ENCODE measurements at places on chromosomes 7 and 10.

- DNase-seq, result no peak
These were observed 203.7 kb downstream of the DIP2C start for GRCh38 chr10:485776-486175.

- no peak for DNase-seq
These were observed 24.0 kb upstream of the HELLS start for GRCh38 chr10:94521276-94522250.

- no peak for DNase-seq
These were observed 145.3 kb downstream of the HTR7 start for GRCh38 chr10:90712529-90712928.

GRCh38 chr7:139701908-139702307 is 75.9 kb downstream of the HIPK2 start:
- no peak for DNase-seq

DNA sequence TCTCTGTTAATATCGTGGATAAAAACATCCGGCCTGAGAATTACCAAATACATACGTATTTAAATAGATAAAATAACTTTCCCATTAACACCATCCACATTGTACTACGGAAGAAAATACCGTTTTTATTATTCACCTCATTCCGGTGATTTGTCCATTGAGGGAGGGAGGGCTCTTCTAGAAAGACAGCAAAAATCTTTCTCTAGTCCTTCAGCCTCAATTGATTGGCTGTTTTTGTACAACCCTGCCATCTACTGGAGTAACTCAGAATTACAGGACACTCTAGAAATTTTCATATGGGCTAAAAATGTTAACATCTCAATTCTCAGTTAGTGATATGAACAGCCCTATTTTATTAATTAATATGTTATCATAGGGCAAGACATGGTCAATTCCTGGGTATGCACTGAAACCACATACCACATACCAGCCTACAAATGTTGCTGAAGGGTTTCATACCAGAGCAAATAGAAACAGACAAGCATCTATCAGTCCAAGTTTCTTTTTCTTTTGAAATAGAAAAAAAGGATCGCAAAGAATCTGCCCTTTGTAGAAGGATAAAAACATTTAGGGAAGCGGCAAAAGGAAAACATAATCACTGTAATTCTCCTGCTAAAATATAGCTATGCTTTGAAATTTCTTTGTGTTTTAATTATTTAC is 55.8 kb upstream of the CDCA7L start:
- peak; percentile 57 for DNase-seq

DNA sequence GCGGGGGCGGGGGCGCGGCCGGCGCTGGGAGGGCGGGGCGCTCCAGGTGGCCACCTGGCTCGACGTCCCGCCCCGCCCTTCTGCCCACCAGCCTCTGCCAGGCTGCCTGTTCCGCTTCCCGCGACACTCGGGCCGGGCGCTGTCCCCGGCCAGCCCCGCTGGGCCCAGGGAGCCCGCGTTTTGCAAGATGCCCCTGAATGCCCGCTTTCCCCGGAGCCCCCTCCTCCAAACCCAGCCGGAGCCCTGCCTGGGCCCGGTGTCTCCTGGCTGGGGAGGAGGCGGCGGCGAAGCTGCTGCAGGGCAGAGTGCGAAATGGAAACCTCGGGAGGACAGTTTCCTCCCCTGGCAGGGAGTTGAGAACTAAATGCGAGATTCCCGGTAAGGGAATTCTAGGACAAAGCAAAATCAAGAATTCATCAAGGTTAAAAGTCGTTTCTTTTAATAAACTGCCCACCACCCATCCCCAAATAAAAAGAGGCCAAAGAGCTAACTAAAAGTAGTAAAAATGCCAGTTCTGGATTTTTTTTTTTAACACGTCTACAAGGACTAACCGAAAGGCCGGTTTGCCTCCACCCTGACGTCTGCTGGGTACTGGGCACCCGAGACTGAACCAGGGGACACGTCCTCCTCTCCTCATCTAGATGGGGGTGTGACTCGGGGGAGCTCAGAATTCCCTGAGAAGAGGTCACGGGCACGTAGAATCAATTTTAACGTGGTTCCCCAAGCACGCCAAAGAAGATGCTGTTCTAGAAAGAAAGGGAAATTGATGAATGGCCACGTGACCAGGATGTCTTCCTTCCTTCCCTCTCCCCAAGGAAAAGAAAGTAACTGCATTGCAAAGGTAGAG is 200.4 kb upstream of the NFE2L3 start:
- no peak for DNase-seq

- no peak for DNase-seq
These were observed 68.1 kb downstream of the MAD1L1 start for GRCh38 chr7:2164646-2165045.

- no peak for DNase-seq
These were observed 47.4 kb downstream of the CUL2 start for GRCh38 chr10:35042783-35043182.

GRCh38 chr10:62665771-62666170 is 138.7 kb upstream of the ADO start:
- no peak for DNase-seq

GRCh38 chr10:100890673-100891317 is 22.0 kb upstream of the SLF2 start:
- no peak for DNase-seq

GRCh38 chr10:131792809-131793208 is 108.0 kb upstream of the PPP2R2D start:
- no peak for DNase-seq

GRCh38 chr10:49446031-49446430 is 50.1 kb upstream of the DRGX start:
- DNase-seq, result no peak

DNA sequence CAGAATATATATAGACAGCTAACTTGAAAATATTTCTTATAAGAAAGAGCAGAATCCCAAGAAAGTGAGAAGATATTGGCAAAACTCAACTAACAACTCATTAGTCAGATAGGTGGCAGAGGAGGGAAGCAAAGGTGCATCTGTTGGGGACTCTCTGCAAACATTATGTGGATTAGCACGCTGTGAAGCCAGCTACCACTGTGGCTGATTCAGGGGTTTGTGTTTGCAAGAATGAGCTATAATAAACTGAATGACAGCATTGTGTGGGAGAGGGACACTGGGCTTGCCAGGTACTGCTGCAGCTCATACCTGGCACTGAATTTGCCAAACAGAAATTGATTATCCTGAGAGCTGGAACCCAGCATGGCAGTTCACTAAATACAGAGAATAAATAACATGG is 170.3 kb upstream of the MINDY3 start:
- DNase-seq, result no peak

DNA sequence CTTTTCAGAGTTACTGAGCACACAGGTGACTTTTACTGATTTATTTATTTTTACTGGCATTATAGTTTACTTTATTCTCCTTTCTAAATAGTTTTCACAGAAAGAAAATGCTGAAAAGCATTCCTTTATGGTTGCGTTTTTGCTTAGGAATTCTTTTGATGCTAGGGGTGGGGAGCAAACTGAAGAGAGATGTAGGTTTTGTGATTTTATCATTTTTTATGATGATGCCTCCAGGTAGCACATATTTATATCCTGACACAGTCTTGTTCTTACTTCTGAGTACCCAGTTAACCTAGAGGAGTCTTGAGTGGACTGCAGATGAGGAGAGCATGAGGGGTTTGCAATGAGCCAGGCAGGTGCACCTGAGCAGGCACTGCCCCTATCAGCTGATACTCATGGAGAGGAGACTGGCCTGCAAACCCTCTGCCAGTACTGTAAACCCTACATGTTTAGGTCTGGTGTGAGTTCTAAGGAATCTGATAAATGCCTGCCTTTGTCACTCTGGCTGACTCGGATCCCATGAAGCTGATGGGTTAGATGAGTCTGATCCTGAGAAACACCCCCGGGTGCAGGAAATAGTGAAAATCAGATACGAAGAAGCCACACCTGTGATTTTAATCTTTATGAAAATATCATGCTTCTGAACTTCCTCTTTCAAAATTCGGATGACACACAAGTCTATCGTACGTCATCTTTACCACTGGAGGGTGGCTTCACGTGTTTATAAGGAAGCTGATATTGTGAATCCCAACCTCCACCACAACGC is 302.9 kb downstream of the WDR37 start:
- no peak for DNase-seq

All from D341Med (cell line).